ENCODE measurements at places on chromosomes 12 and 14.

- DNase-seq = no peak
Measured at GRCh38 chr12:128791395-128792322, 32.1 kb downstream of the SLC15A4 start.

GRCh38 chr12:92639017-92639416, 63.8 kb upstream of the PLEKHG7 start:
- DNase-seq = no peak

DNA sequence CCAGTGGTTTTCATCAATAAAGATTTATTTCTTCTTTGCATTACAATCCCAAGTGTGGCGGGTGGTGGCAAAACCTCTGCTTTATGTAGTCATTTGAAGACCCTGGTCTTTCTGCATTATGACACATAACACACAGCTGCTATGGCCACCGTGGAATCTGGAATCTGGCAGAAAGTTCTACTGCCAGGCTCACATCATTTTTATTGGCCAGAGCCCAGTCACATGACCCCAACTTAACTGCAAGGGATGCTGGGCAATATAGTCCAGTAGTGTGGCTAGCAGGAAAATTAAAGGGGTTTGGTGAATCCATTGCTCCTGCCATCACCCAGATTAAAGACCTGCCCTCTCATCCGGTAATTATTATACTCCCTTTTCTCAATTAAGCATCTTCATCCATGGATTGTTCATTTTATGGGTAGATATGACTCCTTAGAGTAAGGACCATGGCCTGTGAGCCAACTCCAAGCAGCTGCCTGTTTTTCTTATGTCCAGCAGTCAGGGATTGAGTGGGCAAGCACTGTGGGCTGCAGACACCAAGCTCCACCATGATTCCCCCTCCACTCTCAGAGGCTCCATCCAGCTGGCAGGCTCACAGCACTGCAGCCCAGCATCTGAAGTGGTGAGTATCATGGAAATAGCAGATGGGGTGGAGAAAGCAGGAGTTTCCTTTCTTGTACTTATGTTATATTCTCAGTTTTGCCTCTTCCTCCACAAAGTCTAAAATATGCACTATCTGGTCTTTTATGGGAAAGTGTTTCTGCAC, 1030.7 kb downstream of the AACS start:
- peak; percentile 49 for DNase-seq

GRCh38 chr14:54806616-54807015, 96.0 kb downstream of the GCH1 start:
- no peak for DNase-seq

- DNase-seq = no peak
Measured at GRCh38 chr12:111006621-111007020, 86.2 kb upstream of the MYL2 start.

- DNase-seq = no peak
Measured at GRCh38 chr14:34437729-34438080, 24.3 kb downstream of the SPTSSA start.

DNA sequence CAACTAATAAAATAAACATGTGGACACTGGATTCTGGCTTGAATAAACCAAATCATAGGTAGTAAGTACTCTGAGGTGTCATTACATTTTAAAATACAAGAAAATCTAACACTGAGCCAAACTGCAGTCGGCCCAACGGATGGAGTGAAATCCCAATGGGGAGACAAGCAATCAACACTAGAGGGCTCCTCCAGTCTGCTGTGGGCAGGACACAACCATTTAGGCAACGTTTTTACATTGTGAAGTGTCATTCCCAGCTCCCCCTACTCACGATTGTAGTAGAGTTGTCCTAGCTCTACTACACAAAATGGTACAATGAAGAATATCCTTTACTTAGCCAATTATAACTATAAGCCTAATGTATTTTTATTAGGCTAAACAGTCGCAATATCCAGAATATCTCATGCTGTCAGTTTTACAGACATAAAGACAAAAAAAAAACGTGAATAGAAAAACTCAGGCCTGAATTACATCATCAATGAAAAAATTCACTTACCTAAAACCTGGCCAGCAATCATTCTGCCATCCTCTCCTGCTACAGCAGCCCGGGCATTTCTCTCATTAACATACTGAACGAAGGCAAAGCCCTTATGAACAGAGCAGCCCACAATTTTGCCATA, 35.7 kb downstream of the HNRNPC start:
- DNase-seq = no peak

GRCh38 chr14:105098316-105098715, 33.1 kb upstream of the GPR132 start:
- no peak for DNase-seq

- no peak for DNase-seq
Measured at GRCh38 chr14:102282751-102283465, 22.1 kb downstream of the MOK start.

GRCh38 chr14:85241022-85241855, 288.7 kb upstream of the FLRT2 start:
- DNase-seq = no peak

DNA sequence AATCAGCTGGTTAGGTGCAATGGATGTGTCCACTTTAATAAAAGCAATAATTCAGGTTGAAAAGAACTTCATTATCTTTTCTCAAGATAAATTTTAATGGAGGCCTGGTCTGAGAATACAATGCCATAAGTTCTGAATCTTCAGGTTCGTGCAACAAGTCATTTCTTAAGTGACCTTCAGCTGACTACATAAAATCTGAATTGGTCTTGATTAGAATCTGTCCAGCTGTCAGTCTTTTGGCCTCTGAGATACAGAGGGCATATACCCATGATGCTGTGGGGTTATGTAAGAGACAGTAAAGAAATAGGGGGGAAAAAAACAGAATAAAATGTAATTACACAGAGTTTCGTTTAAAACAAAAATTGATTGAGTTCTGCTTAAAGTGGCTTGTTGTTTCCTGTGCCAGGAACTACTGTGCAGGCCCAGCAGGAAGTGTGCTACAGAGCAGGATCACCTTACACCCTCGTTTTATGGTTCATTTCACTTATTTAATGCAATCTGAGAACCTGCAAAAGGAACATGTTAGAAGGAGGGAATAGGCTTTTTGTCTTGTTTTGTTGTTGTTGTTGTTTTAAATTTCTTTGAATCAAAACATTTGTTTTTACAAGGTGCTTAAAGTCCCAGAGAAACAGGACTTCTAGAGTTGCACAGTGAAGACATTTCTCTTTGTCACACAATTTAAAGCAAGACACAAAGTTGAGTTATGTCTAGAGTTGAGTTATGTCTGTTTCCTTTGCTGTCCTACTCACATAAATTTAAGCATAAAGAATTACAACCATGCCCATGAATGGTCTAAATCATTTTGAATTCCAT, 64.2 kb downstream of the LGR5 start:
- no peak for DNase-seq

DNA sequence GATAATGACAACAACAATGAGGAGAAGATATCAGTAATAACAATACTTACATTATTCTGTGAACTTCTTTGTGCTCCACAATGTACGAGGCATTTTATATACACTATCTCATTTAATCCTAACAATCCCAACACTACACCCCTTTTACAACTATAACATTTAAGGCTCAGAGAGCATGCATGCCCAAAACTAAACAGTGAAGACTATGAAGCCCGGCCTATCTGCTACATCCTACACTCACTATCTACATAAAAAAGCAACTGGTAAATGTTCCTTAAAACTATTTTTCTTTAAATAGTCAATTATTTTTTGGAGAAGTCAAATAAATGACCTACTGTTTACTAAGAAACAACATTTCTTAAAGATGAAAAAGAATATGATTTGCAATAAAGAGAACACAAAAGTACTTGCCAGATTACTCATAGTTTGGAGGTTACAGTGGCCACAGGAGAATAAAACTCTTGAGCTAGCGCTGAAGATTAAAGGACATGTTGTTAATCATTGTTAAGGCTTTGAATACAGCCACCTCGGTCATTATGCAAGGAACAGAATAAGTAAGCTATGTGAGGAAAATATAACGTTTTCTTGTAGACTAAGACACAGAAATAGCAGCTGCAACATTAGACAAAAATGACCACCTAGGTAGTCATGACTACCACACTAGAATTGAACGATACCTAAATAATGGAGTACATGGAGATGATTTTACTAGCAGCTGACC, 56.7 kb downstream of the EPS8 start:
- no peak for DNase-seq

- no peak for DNase-seq
Measured at GRCh38 chr12:66668311-66668710, 10.6 kb downstream of the GRIP1 start.

GRCh38 chr14:80602946-80603345, 338.6 kb downstream of the CEP128 start:
- peak; percentile 49 for DNase-seq

DNA sequence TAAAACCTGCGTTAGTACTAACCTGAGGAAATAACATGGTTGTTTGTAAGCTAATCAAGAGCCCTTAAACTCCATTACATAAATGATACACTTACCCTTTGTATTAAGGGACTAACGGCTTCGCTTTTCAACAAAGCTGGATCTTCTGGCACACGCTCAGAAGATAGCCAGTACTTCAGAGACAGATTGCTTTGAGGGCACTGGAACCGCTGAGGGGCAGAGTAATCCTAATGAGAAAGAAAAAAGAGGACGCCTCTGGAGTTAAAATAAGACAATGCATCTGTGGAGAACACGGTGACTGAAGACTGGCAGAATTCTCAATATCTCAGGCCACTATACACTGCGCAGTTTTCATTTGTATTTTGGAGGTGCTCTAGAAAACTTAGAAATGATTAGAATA, 1.5 kb upstream of the KTN1 start:
- no peak for DNase-seq

- DNase-seq = no peak
Measured at GRCh38 chr12:42421844-42422779, 96.1 kb downstream of the PPHLN1 start.

DNA sequence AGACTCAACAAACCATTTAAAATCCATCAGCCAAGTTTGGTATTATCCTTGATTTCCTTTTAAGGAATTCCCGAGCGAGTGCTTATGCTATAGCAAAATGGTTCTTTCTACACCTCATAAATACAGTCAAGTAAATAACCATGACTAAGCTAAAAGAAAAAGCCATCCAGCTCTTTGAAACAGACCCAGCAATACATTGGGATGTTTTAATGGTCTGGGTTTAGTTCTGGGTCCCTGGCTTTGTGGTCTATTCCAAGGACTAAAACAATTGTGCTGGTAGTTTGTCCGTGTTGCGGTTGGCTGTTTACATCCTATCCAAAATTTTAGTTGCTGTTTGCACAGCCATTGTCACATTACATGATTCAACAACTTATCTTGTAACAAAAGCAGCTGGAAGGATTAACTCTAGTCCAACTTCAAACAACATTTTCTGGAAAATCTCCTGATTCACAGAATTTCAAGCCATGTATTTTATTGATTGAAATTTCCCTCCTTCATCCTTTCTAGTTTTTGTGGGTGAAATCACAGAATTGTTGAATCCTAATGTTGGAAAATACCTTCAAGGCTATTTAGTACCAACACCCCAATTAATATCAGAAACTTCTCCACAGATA, 19.6 kb downstream of the KLRB1 start:
- DNase-seq = no peak

- DNase-seq = no peak
Measured at GRCh38 chr12:1738446-1738845, 47.6 kb downstream of the ADIPOR2 start.

DNA sequence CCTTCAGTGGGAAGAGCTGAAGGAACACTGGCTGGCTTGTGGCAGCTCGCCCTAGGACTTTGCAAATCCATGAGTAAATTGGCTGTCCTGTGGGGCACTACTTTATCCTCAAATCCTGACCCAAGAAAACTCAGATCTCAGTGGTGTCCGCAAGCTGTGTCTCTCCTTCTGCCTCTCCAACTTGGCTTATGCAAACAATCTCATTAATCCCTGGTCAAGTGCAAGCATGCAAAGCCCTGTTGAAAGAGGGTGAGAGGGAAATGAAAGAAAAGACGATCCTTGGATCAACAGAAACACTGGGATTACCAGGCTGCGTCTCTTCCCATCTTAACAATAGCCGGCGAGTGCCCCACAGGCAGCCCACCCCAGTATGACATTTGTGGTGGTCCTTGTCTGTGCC, 901.6 kb downstream of the BCL11B start:
- no peak for DNase-seq

GRCh38 chr12:77601069-77601468, 229.6 kb upstream of the NAV3 start:
- no peak for DNase-seq

- DNase-seq = no peak
Measured at GRCh38 chr14:89241257-89241656, 175.8 kb downstream of the FOXN3 start.

- no peak for DNase-seq
Measured at GRCh38 chr14:59057551-59057950, 130.9 kb upstream of the DAAM1 start.

- DNase-seq = no peak
Measured at GRCh38 chr14:59184396-59184795, 4.1 kb upstream of the DAAM1 start.

- DNase-seq = no peak
Measured at GRCh38 chr14:55136241-55136640, 7.2 kb downstream of the LGALS3 start.

DNA sequence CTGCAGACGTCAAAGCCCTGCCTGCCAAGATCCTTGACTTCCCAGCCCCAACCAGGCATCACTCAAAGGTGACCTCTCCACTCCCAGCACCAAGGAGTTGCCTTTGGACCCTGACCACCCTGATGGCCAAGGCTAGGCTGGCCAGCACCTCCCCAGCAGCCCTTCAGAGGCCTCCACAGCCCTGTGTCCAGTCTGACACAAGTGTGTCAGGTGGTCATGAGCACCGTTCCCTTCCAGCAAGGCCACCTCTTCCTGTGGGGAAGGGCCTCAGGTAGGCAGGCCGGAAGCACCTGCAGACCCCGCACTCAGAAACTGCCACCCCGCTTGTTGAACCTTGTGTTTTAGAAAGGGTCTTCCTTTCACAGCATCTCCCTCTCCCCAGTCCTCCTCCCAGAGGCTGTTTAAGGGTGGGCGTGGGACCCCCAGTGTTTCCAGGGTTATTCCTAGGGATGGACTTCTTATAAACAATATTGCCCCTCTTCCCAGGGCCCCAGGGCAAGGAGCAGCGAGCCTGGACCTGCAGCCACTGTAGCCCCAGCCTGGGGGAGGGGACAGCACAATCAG, 13.2 kb upstream of the INF2 start:
- no peak for DNase-seq

GRCh38 chr14:101495827-101496775, 65.2 kb upstream of the DIO3 start:
- DNase-seq = peak; percentile 23

DNA sequence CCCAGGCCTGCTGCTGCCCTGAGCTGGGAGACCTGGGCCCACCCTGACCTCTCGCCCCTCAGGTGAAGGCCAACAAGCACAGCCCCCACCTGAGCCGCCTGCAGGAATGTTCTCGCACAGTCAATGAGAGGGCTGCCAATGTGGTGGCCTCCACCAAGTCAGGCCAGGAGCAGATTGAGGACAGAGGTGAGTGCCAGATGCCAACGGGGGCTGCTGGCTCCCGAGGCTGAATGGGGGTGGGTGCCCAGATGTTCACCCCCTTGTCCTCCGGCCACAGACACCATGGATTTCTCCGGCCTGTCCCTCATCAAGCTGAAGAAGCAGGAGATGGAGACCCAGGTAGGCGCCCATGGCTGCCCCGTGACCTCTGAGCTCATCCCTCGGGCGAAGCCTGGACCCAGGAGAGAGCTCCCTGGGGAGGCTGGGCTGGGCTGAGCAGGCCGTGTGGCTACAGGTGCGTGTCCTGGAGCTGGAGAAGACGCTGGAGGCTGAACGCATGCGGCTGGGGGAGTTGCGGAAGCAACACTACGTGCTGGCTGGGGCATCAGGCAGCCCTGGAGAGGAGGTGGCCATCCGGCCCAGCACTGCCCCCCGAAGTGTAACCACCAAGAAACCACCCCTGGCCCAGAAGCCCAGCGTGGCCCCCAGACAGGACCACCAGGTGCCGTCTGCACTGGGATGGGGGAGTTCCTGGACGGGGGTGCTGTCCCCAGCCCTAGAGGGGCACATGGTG, 25.8 kb downstream of the HIP1R start:
- DNase-seq = no peak

All from dorsolateral prefrontal cortex (tissue), 122 donors.